Pancreas (tissue), 10 donors: ENCODE measurements at places on chromosomes 2 and 18. TPM values are rescaled to one million over a fixed set of nuclear protein-coding genes. Genes with fewer than 3 reads are reported as not detected.

TUBB8B gene
- not detected for total RNA-seq

SNORC gene
- total RNA-seq: 0.76 TPM

FAM110C gene
- 10.1 TPM for total RNA-seq

TBR1 gene
- total RNA-seq: not detected

AQP12B gene
- 212 TPM for total RNA-seq

SCN2A gene
- 0.12 TPM for total RNA-seq

LAMA3 gene
- total RNA-seq: 13.9 TPM

CD8B gene
- 0.23 TPM for total RNA-seq

LBH gene
- 26.9 TPM for total RNA-seq

PFN4 gene
- 0.35 TPM for total RNA-seq

- DNase-seq: no peak
These were observed 8.9 kb upstream of the GALNT1 start for GRCh38 chr18:35572644-35573043.

GRCh38 chr2:65276609-65277008 lies 49.0 kb downstream of the ACTR2 start:
- no peak for DNase-seq

DNA sequence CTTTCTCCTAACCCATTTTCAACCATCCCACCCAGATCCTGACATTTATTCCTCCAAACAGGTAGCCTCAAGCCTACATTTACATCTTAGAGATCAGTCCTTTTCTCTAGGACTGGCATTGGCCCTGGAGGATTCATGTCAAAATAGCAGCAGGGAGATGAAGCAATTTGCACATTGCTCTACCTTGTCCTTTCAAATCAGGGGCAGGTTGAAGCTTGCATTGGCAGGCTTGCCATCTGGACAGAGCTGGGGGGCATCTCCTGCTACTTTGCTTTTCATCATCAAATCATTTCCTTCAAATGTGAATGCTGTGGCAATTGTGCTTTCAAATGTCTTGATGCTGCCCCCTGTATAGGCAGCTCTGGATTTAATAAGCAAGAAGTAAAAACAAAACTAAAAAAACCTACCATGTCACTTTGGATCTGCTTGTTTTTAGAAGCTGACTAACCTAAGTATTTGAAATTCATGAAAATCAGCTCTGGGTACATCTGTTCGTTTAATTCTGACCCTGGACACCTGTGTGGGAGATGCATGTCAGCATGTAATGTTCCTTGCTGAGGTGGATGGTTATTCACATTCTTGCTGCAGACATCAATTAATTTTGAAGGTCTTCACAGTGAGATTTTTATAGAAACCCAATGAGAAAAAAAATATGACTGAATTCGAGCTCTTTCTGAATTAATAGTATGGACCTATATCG lies 47.9 kb downstream of the KIF5C start:
- DNase-seq: no peak

- no peak for DNase-seq
These were observed 47.0 kb downstream of the SLC9A4 start for GRCh38 chr2:102520009-102520408.

GRCh38 chr2:256094-256493 lies 7.7 kb downstream of the SH3YL1 start:
- no peak for DNase-seq

DNA sequence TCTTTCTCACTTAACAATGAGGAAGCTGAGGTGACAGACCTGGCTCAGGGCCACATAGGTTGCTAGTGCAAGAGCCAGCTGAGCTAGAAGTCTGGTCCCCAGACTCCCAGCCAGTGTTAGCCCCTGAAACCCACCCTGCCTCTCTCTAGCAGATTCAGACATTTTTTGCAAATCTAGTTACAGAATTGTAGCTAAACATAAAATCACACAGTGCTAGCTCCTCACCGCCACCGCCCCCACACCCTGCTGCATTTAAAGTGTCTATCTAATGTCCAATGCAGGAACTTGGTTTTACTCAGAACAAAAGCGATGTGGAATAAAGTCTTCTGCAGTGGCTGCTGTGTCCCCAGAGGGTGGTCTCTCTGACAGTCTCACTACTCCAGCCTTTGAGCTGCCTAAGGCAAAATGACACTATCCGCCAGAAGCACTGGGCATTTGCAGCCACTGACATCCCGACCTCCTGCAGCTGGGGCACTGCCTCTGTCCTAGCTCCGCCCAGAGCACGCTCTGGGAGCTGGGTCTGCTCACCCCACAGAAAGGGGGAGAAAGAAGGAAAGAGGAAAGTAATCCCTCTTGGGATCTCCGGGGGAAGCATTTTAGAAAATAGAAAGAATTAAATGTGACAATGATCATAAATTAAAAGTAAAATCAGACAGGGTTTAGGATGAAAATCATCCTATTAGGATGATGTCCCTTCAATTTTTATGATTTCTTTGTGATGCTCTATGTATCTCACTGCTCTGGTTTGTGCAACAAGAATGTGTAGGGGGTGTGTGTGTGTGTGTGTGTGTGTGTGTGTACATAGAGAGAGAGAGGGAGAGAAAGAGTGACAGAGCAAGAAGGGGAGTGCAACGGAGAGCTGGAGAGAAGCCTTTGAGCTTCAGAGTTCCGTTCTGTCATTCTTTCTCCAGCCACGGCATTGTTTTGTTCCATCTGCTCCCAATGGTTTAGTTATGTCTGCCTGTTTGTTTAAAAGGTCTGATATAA lies 50.5 kb upstream of the ST8SIA3 start:
- DNase-seq: no peak

- no peak for DNase-seq
These were observed 206.2 kb downstream of the SRBD1 start for GRCh38 chr2:45404807-45405297.

DNA sequence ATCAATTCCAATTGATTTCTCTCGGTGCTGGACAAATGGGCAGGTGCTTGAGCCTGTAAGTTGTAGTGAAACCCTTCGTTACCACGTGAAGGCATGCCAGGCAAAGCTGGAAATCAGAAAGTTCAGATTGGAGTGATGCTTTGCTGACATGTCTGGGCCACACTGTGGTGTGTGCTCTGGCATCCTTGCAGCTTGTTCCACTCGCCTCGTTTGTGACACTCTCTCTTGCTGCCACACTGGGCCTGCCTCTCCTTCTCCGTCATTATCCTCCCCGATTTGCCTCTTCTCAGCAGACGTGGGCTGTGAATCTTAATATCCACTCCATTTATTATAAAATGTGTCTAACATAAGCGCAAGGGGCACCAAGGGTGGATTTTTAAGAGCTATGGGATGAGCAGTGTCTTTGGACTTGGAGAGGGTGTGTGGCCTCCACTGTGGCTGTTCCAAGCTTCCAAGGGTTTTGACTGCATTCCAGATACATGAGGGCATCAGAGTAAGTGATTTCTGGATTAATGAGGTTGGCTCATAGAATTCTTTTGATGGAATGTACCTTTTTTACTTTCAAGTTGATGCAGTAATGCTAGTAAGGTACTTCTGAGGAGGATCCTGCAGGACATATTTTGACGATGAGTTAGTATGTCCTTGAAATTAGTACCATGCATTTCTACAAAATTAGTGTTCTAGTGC lies 238.8 kb downstream of the TPGS2 start:
- DNase-seq: no peak

DNA sequence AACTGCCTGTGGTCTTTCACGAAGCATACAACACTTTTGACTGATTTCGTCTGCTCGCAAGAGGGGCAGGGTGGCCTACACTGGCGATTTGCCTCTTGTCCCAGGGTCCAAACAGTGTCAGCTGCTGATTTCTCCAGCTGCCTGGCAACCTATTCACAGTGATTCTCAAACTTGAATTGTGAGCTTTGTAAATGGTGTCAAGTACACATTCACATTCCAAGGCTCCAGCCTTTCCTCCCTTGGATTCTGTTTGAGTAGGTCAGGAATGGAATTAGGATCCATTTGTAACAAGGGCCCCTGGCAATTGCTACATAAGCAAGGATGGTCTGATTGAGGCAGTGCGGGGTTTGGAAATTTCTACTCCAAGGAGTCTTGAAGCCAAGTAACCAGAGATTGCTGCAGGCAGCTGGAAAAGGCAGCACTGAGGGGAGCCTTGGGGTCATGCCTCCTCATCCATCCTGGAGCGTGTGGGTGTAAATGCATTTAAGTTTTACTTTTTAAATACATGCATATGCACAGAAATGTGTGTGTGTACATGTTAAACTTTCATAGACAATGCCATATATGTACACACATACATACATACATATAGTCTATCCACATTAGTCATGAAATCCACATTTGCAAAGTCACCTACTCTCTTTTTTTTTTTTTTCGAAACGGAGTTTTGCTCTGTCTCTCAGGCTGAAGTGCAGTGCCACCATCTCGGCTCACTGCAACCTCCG lies 86.8 kb upstream of the UXS1 start:
- no peak for DNase-seq

DNA sequence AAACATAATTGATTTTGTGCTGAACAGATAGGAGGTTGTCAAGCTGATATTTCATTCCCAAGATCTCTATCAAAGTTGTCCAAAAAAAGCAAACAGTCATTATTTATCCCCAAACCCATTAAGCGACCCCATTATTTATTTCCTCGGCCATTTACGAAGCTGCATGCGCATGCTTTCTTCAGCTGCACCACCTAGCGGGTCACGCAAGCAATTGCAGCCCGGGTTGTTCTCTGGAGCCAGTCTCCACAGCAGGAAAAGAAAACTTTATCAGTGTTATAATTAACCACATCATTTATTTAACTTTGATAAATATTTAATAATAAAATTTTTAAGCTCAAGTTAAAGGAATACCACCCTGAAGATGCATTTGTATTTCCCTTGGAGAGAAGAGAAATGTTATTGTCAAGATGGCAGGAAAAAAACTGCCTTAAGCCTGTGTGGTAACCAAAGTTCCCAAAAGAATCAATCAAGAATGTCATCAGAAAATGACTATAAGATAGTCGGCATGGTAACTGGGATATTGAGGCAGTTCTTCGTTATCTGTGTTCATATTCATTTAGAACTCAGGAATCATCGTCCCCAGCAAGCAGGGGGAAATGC lies 304.7 kb downstream of the FBXO15 start:
- DNase-seq: no peak

DNA sequence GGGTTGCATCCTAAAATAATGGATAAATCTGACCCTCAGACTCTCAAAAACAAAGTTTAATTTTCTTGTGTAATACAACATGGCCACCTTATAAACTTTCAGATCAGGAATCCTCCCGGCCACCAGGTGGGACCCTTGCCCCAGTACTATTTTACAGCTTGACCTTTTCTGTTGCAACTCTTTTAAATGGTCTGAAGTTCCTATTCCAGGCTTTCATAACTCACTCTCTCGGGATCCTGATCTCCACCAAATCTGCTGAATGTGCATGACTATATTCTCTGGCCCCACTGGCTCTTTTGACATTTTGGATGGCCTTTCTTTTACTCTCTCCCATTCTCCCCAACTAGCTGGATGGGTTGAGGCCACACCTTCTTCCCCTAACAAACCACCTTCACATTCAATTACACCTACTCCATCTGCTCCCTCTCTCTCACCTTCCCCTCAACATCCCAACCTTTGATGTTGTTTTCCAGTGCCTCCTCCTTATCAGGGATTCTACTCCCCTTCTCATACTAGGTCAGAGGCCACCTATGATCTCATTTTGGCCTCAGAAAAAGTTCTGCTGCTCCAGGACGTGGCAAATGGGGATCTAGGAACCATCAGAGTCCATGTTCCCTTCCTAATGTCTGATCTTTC lies 70.8 kb downstream of the SESTD1 start:
- no peak for DNase-seq

DNA sequence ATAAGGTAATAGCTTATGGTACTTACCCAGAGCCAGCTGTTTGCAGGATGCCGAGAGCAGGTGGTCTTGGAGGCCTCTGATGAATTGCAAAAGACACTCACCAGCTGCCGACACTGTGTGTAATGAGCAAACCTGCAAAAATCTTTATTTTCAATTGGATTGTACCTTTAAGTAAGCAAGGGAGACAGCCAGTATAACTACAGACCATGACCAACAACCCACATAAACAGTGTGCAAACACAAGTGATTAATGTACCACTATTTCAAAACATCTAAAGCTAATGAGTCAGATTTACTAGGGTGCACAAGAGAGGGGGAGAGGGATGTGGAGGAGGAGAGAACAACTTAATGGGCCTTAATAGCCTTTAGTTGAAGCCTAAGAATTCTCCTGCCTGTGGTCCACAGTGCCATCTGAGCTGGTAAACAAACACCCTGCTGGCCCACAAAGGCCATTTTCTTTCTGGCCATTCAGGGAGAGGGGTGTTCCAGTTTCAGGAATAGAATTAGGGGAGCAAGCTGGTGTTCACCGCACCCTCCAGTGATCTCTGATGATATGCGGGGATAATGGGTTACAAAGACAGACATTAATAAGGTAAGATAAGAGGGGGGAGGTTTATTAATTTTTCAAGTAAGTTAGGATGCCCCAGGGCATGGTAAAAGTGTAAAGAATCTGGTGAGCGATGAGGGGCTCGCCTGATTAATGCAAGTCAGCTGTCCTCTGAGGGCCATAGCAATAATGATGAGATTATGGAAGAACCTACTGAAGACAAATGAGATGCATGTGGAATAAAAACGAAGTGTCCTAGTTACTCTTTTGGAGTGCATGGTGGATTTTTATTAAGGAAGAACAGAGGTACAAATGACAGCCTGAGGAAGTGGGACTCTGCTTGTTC lies 196.4 kb downstream of the HRH4 start:
- DNase-seq: no peak

DNA sequence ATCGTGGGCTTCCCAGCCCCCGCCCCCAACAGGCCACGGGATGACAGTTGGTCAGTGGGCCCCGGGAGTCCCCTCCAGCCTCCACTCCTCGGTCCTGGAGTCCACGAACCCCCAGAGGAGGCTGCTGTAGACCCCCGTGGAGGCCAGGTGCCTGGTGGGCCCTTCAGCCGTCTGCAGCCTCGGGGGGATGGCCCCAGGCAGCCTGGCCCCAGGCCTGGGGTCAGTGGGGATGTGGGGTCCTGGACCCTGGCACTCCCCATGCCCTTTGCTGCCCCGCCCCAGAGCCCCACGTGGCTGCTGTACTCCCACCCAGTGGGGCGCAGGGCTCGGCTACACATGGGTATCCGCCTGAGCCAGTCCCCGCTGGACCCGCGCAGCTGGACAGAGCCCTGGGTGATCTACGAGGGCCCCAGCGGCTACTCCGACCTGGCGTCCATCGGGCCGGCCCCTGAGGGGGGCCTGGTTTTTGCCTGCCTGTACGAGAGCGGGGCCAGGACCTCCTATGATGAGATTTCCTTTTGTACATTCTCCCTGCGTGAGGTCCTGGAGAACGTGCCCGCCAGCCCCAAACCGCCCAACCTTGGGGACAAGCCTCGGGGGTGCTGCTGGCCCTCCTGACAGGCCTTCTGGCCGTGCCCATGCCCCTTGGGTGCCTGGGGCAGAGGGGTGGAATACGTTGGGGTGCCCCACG lies 7.6 kb downstream of the NEU4 start:
- DNase-seq: no peak

GRCh38 chr2:172256886-172257285 lies 154.2 kb upstream of the DLX2 start:
- no peak for DNase-seq

- DNase-seq: no peak
These were observed 312.7 kb upstream of the CYRIA start for GRCh38 chr2:16978301-16978700.

DNA sequence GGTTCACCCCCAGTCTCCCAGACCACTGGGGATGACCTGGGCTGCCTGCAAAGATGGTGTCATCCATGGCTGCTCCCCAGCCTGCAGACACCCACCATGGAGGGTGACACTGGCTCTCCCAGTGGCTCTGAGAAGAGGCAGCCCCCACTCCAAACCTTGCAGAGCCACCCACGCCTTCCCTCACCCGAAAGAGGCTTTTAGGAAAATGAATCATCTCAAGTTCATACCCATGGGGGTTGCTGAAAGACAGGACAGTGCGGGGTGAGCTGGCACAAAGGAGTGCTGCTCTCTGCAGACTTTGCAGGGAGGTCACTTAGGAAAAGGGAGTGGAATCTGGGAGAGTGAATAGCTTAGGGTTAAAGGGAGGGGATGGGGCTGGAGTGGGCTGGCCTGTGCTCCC lies 36.4 kb downstream of the MPHOSPH10 start:
- no peak for DNase-seq
